ENCODE measurements at places on chromosomes 6 and 20. TPM values are rescaled to one million over a fixed set of nuclear protein-coding genes. Genes with fewer than 3 reads are reported as not detected.

GRCh38 chr6:2464641-2465040, 219.2 kb upstream of the GMDS start:
- no peak for DNase-seq

GRCh38 chr20:36102809-36103596, 51.5 kb upstream of the EPB41L1 start:
- no peak for DNase-seq

Gene OLIG3
- total RNA-seq = not detected

Gene CCDC170
- 2.4 TPM for total RNA-seq

Gene DLK2
- not detected for total RNA-seq

- DNase-seq = no peak
Measured at GRCh38 chr6:28081486-28081751, 1.1 kb downstream of the ZNF165 start.

DNA sequence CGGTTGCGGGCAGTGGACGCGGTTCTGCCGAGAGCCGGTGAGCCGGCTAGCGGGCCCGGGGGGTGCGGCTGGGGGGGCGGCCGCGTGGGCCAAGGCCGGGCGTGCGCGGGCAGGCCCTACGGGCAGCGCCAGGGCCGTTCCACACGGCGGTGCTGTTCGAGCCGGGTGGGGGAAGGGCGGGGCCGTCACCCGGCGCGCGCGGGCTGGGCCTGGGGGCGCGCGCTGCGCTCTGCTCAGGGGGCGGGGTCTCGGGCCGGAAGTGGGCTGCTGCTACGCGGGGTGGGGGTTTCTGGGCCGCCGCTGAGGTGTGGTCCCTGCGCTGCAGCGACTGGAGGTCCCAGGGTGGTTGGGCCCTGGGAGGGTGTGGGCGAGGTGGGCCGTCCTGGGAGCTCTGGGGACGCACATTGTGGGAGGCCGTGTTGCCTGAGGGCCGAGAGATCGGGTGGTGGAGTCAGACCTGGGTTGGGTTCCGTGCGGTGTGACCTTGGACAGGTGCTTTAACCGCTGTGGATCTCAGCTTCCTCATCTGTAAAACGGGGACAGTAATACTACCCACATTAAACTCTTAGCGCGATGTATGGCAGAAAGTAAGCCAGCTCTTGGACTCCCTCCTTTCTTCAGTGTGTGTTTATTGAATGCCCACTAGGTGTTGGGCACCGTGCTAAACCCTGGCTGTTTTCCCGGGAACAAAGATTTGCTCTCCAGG, 391 bp downstream of the MAPRE1 start:
- DNase-seq = peak; percentile 91

Gene GSTA2
- total RNA-seq = not detected

Gene NFATC2
- total RNA-seq = 9.3 TPM

DNA sequence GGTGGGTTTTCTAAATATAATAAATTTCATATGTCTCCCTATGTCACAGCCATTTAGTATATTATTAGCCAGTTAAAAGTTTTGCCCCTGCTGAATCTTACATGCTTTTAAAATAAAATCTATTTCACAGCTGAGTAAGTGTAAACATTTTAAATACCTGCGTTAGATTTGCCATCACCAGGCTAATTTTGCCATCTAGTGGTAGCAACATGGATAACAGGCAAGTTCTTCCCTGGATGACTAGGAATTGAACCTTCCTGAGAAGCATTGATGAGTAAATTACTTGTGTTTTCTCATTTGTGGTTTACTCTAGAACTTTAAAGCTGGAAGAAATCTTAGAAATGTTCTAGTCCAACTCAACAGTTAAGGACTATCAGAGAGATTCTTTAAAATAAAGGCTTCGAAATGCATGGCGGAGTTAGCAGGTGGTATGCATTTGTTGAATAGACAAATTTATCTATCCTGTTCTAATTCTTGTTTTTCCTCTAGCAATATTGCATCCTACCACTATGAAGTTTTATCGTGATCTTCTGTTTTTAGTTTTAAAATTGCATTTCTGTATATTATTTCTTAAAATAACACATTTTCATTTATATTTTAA, 2.6 kb downstream of the PRSS35 start:
- DNase-seq = no peak

GRCh38 chr20:62776692-62777527, 19.4 kb upstream of the MRGBP start:
- no peak for DNase-seq

- no peak for DNase-seq
Measured at GRCh38 chr20:43799150-43799711, 72.4 kb upstream of the GTSF1L start.

Gene SESN1
- total RNA-seq = 42.8 TPM

DNA sequence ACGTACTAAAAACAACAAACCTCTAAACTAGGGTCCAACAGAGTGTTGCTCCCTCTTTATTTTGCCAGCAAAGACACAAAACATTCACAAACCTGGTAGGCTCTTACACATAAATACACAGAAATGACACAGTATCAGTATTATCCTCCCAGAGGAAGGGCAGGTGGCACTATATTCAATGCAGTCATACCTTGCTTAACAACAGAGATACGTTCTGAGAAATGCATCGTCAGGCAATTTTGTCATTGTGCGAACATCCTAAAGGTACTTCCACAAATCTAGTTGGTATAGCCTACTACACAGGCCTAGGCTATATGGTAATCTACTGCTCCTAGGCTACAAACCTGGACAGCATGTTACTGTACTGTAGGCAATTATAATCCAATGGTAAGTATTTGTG, 9.6 kb downstream of the ZBTB2 start:
- DNase-seq = no peak

- no peak for DNase-seq
Measured at GRCh38 chr6:21628160-21628559, 34.6 kb downstream of the SOX4 start.

GRCh38 chr6:1418471-1419191, 29.3 kb downstream of the FOXF2 start:
- DNase-seq = no peak

Gene SYNCRIP
- 98.4 TPM for total RNA-seq

Gene OPRL1
- 1.3 TPM for total RNA-seq

Gene ZBTB12
- 2.9 TPM for total RNA-seq

GRCh38 chr6:87675004-87675681, 26.9 kb downstream of the AKIRIN2 start:
- DNase-seq = no peak

Gene PAK5
- not detected for total RNA-seq
